Adipocyte (in vitro differentiated cells): ENCODE measurements at places on chromosomes 6 and 20.
A peak's percentile ranks its signal among the peaks of the same experiment; 100 is the strongest.

- peak; percentile 4 for DNase-seq
These were observed 249.0 kb downstream of the UTRN start for GRCh38 chr6:144534180-144534579.

GRCh38 chr6:64214373-64214772, 578.8 kb downstream of the PHF3 start:
- no peak for DNase-seq

DNA sequence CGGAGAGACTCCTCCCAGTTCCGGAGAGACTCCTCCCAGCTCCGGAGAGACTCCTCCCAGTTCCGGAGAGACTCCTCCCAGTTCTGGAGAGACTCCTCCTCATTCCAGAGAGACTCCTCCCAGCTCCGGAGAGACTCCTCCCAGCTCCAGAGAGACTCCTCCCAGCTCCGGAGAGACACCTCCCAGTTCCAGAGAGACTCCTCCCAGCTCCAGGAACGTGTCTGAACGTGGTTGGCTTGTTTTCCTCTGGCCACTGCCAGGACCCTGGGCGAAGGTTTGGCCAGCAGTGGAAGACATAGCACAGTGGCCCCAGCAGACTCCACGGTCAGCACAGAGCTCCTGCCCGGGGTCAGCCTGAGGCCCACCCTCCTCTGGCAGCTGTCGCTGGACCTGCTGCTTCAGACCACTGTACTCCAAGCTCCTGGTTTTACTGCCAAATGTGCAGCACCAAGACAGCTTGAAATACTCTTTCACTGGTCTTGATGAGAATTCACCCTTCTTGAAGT, 122.3 kb upstream of the AFDN start:
- DNase-seq = no peak

DNA sequence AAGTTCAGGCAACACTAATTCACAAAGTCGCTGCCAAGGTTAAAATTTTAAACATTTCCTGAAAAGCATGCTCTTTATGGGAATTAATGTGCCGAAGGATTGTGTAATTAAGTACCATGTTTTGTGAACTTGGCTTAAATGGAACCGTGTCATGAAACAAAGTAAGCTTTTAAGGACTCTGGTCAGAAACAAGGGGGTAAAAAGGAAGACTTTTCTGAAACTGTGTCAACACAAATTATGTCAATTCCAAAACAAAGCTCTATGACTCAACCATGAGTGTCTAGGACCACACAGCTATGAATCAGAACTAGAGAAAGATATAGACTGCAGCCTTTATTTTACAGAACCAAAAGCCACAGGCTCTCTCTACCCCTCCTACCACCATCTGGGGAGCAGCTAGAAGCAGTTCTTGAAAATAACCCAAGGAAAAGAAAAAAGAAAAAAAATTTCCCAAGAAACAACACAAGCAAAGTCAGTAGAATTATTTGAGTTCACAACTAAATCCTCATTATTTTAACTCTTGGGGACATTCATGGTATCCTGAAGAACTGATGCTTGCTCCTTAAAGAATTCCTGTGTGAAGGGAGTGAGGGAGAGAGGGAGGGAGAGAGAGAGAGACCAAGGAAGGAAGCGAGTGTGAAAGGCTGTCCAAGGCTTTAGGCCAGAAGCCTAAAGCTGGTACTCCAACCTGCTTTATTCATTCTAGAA, 81.9 kb downstream of the ZMYND8 start:
- DNase-seq = peak; percentile 92

GRCh38 chr6:140897349-140897748, 1235.4 kb upstream of the GJE1 start:
- no peak for DNase-seq

DNA sequence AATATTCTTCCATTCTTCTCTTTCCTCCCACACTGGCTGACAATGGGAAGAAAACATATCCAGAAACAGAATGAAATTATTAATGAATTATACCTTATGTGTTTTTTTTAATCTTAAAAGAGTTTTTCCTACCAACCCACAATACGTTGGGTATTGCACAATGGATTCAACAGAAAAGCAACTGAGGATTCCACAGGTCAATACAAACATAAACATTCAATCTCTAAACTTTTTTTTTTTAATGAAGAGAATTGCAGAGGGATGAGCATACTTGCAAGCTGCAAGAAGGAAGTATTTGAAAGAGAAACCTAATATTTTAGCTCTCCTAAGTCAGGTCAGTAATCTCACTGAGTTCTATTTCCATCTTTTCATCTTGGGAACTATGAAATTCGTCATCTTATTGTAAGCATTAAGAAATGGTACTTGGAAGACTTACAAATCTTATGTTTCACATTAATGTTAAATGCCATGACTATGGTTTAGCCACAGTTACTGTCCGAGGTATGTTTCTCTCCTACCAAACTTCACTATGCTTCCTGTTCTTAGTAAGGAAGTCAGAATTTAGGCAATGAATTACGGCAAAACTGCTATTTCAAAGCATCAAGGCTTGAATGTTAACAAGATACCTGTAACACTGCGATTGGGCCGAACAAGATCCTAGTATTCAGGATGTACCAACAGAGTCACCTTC, 100.8 kb downstream of the HIVEP2 start:
- peak; percentile 86 for DNase-seq

DNA sequence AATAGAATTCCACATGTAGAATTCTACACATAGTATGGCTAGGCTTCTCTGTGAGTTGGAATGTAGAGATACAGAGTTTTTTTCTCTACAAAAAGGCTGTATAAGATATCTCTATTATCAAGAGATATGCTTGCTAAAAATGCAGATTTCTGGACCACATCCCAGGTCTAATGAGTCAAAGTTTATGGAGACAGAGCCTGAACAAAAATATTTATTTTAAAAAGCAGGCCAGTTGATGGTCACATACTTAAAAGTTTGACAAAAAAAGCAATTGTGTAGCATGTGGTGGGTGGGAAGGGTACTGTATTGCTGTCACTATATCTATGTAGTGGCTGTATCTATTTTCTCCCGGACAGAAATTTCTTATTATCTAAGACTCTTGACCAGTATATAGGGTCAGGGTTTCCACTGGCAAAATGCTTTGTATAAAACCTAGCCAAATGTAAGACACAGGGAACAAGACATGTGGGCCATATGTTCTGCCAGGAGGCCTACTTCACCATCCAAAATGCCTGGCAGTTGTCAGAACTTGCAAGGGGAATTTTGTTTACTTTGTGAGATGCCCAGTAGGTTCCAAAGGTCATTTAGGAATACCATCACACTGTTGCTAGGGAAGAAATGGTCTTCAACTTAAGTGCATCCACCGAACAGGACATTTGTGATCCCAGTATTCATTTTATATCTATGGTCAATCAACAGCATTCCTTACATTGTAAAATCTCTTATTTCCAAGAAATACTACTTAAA, 60.6 kb downstream of the SHPRH start:
- peak; percentile 28 for DNase-seq

GRCh38 chr6:47464052-47464451, 13.5 kb upstream of the CD2AP start:
- DNase-seq = no peak

GRCh38 chr20:6030453-6031080, 23.3 kb downstream of the LRRN4 start:
- DNase-seq = no peak

DNA sequence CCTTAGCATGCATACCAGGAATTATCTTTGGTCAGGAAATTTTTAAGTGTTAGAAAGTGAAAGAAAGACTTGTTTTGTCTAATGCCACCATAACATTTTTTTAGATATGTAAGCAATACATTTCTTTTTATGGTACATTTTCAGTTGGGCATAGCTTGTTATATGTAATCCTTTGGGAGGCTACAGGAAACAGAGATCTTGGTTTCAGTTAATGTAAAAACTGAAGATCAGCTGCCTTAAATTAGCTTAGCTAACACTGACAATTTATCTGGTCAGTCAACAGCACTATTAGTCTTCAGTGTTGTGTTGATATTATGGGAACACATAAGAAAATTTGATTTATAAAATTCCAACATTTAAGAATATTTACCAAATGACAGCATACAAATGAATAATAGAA, 78.6 kb upstream of the SMIM8 start:
- DNase-seq = no peak

- no peak for DNase-seq
These were observed 1.1 kb downstream of the CCDC170 start for GRCh38 chr6:151494936-151495320.

GRCh38 chr20:25044261-25044560, 13.7 kb downstream of the ACSS1 start:
- no peak for DNase-seq

GRCh38 chr6:120496661-120497060, 837.6 kb downstream of the TBC1D32 start:
- DNase-seq = no peak

DNA sequence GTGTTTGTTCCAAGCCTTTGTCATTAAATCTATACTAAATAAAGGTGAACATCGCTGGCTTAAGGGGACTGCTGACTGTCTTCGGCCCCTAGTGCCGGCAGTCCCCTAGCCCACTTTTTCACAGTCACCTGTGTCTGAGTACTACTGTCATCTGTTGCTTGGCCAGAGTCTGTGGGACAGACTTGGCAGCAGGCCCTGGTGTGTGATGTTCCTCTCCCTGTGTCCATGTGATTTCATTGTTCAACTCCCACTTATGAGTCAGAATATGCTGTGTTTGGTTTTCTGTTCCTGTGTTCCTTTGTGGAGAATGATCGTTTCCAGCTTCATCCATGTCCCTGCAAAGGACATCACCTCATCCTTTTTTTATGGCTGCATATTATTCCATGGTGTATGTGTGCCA, 133.4 kb downstream of the HAO1 start:
- no peak for DNase-seq

GRCh38 chr20:48051794-48052474, 266.7 kb upstream of the SULF2 start:
- peak; percentile 88 for DNase-seq

- DNase-seq = no peak
These were observed 268.8 kb downstream of the BTBD9 start for GRCh38 chr6:38370653-38371601.

- DNase-seq = peak; percentile 89
These were observed 113.1 kb upstream of the ZNF217 start for GRCh38 chr20:53706466-53707370.

DNA sequence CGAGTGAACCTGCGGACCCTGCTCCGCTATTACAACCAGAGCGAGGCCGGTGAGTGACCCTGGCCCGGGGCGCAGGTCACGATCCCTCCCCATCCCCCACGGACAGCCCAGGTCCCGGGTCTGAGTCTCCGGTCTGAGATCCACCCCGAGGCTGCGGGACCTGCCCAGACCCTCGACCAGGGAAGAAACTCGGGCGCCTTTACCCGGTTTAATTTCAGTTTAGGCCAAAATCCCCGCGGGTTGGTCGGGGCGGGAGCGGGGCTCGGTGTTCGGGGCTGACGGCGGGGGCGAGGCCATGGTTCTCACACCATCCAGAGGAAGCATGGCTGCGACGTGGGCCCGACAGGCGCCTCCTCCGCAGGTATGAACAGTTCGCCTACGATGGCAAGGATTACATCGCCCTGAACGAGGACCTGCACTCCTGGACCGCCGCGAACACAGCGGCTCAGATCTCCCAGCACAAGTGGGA, 46.9 kb upstream of the TRIM26 start:
- DNase-seq = peak; percentile 39

GRCh38 chr6:154343473-154344308, 12.9 kb downstream of the IPCEF1 start:
- DNase-seq = peak; percentile 4

- no peak for DNase-seq
These were observed 106.2 kb upstream of the BACH2 start for GRCh38 chr6:90402831-90403192.

- no peak for DNase-seq
These were observed 8.7 kb downstream of the PHACTR1 start for GRCh38 chr6:12725263-12725662.

DNA sequence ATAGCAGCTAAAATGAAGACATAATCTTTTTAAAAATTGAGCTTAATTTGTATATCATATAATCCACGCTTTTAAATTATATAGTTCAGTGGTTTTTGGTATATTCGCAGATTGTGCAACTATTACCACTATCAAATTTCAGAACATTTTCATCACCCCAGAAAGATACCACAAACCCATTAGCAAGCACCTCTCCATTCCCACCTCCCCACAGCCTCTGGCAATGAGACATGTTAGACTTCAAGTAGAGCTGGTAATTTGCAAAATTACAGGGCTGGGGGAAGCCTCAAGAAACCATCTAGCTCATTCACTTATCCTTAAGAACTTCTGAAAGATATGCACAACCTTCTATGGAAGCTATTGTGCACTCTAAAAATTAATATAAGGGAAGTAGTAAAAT, 37.2 kb downstream of the TRMT6 start:
- DNase-seq = no peak

GRCh38 chr6:50602292-50602691, 111.0 kb upstream of the TFAP2D start:
- DNase-seq = peak; percentile 72

DNA sequence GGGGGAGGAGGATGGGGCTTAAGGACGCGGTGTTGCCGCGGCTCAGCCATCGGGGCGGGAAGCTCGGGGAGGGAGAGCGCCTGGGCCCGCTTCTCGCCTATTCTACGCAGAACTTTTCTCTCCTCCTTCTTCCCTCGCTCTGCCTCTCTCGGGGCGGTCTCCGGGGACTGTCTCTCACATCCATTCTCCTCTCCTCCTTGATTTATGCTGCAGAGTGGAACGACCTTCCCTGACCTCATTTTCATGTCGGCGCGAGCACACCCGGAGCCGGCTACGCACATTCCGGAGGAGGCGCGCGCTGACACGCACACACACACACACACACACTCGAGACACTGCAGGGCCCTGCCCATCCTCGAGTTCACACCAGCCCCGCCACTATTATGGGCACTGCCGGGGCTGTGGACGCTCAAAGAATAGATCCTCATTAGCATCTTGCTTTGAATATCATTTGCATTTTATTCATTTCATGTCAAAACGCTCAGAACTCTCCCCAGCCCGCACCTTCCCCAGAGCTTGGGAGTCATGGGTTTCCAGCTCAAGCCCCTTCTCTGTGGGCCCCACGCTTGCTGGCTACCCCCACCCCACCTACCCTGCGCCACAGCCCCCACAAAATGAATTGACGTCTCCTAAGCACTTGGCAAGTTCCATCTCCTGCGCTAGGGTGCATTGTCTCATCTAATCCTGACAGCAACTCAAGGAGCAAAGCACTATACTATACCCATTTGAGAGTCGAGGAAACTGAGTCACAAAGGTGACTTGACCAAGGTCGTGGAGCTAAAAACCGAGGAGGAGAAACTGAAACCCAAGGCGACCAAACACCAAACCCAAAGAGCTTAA, 36.8 kb downstream of the NCR2 start:
- DNase-seq = peak; percentile 33
